ENCODE measurements at places on chromosomes 1 and 21. TPM values are rescaled to one million over a fixed set of nuclear protein-coding genes. Genes with fewer than 3 reads are reported as not detected.

DNA sequence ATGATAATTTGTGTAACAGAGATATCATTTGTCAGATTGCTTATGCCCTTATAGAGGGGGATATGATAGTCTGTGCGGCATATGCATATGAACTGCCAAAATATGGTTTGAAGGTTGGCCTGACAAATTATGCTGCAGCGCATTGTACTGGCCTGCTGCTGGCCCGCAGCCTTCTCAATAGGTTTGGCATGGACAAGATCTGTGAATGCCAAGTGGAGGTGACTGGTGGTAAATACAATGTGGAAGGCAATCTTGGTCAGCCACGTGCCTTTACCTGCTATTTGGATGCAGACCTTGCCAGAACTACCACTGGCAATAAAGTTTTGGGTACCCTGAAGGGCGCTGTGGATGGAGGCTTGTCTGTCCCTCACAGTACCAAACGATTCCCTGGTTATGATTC is 82.4 kb downstream of the ZMYM4 start:
- no peaks in the 10 kb centered on the region for H3K36me3 ChIP-seq
- no peak overlapping the region for H3K4me3 ChIP-seq
- H3K27me3 ChIP-seq, result no peaks in the 10 kb centered on the region
- no peaks in the 10 kb centered on the region for H3K4me1 ChIP-seq

DNA sequence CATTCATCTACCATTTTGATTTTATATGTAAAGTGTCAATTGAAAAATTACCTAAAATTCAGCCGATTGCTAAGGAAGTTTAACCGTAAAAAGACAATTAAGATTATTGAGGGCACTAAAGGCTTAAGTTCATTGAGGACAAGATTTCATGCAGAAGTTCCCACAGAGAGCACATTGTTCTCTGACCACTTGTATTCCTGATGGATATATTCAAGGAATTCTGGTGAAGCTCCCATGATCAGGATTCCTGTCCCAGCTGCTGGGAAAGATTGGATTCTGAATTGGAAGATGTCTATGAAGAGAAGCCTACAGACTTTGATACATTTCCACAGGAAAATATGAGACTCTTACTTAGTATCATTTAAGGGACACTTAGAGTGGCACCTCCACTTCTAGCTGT is 209.2 kb upstream of the KCTD3 start:
- H3K27ac ChIP-seq, result no peak overlapping the region
- DNase-seq, result peak; percentile 22
- H3K36me3 ChIP-seq, result no peaks in the 10 kb centered on the region
- no peak overlapping the region for H3K4me3 ChIP-seq

Gene ATAD3C
- 0.22 TPM for total RNA-seq

- H3K4me1 ChIP-seq, result peaks cover 22% of the 10 kb centered on the region
- no peak overlapping the region for H3K4me3 ChIP-seq
- peak; percentile 81 for DNase-seq
- no peaks in the 10 kb centered on the region for H3K36me3 ChIP-seq
Observed at GRCh38 chr21:26732432-26733221, 112.6 kb downstream of the ADAMTS1 start.

GRCh38 chr1:62500210-62500609 is 63.4 kb downstream of the USP1 start:
- H3K4me3 ChIP-seq, result no peak overlapping the region
- H3K27me3 ChIP-seq, result no peaks in the 10 kb centered on the region
- no peak overlapping the region for H3K27ac ChIP-seq
- no peak for DNase-seq

Measured in muscle of leg (tissue), 16 donors.